ENCODE measurements at places on chromosomes 4 and X.

DNA sequence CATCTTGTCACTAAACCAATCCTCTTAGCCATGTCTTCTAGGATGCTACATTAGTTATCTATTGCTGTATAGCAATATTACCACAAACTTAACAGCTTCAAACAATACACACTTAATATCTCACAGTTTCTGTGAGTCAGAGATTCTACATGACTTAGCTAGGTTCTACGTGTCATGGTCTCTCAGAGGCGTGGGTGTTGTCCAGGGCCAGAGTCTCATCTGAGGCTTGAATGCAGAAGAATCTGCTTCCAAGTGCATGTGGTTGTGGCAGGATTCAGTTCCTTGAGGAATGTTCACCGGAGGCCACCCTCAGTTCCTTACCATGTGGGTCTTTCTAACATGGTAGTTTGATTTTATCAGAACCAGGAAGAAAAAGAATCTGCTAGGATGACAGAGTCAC, 26.4 kb downstream of the PPP1R2C start:
- no peak for DNase-seq

DNA sequence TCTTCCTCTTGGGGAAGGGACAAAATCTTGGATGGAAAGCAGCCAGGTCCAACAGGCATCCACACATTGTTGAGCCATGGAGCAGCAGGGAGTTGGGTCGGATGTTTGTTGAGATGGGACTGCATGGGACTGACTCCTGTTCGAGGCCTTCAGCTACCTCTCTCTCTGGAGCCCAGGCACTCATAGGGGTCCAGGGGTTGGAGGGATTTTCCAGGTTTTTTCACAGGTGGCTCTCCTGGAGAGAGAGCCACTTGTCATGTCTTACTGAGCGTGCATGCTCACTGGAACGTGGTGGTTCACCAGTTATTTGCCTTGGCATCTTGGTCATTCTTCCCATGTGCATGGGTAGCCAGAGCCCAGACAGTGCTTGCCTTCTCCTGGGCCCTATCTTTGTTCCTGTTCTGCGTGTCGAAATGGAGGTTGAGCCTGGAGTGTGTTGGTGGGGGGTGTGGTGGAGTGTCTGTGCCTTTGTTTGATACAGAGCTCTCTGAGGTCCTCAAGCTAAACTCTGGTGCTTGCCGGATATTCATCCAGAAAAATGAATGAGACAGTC, 60.6 kb downstream of the NBDY start:
- DNase-seq: no peak

DNA sequence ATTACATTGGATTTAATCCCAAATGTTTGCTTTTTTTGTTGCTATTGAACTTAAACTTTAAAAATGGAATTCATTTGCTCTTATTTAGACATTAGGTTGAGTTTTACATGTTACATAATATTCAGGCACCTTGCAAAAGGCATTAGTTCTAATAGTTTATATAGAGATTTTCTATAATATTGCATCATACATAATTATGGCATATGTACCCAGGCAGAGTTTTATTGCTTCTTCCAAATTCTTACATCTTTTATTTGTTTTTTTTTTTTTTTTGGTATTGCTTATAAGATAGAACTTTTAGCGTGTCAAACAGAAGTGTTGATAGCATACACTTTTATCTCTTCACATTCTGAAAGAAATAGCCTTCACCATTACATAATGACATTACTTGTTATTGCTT, 487.7 kb downstream of the GABRG1 start:
- no peak for DNase-seq

GRCh38 chr4:17981063-17981462, 40.5 kb downstream of the LCORL start:
- no peak for DNase-seq

DNA sequence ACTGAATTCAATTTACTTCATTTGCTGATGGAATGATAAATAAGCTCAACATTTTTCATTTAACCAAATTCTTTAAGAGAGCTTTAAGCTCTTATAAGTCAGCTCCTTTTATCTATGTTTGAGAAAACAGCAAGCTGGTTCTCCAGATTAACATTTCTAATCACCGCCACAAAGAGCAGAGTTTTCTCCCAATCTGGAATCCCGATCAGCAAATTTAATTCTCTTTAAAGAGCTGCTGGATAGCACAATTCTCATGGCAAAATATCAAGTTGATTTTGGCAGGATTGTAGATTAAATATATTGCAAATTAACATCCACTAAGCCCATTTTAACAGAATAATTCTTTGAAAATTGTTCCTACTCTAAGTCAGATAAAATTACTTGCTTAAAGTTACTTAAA, 48.8 kb downstream of the RPS6KA3 start:
- DNase-seq: no peak

DNA sequence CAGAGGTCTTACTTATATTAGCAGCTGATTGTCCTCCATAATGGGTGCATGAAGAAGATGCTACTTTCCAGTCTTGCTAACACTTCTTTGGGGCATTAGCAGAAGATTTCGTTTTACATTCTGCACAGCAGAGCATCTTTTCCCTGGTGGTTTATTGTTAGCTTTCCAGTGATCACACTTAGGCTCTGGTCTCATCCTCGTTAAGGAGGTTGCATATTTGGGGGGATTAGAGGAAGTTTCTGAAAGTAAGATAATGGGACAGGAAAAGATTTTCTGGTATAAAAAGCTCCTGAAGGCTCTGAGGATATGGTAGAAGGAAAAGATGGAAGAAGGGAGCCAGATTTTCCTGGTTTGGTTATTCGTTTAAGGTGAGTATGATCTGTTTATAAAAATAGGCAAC, 134.1 kb downstream of the GATB start:
- no peak for DNase-seq

- DNase-seq: no peak
Observed at GRCh38 chr4:73869130-73870055, at the start of gene CXCL1. CXCL1 (plus strand) TSS chr4:73869393; CDS start chr4:73869471, 78 bp downstream.

- DNase-seq: no peak
Observed at GRCh38 chrX:134174859-134175258, 62.1 kb upstream of the CCDC160 start.

DNA sequence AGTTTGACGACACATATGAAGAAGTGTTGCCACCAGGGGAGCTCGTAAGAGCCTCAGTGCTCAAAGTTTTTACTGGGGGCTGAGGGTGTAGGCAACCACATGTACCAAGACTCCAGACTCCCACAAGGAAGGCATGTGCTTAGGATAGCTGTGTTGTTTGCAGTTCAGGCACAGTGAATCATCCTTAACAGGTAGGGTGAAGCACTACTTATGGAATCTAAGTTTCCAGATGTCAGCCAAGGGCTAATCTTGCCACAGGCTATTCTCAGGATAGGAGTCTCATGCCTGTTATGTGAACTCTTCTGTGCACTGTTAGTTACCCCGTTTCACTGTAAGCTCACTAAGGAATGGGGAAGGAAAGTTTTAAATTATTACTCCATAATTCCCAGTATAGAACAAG, 202.6 kb downstream of the TMA16 start:
- no peak for DNase-seq

GRCh38 chrX:40778861-40779575, 43.7 kb upstream of the MED14 start:
- no peak for DNase-seq

- DNase-seq: no peak
Observed at GRCh38 chrX:87975365-87975764, 457.8 kb downstream of the KLHL4 start.

GRCh38 chr4:76809594-76810305, 88.2 kb downstream of the SOWAHB start:
- DNase-seq: no peak

GRCh38 chrX:37424000-37424429, 74.9 kb downstream of the PRRG1 start:
- no peak for DNase-seq

DNA sequence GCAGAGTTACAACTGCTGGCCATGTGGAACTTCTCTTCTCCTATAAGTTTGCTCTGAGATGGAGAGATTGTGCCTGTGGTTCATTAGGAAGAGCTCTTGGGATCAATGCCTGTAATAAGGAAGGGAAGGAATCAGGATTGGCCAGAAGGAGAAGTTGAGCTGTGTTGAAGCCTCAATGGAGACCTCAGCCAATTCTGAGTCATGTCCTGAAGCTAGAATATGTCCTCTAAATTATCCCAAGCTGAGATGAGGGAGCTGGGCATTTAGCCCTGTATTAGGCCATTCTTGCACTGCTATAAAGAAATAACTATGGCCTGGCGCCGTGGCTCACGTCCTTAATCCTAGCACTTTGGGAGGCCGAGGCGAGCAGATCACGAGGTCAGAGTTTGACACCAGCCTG, 85.4 kb upstream of the DHX15 start:
- DNase-seq: no peak

GRCh38 chr4:26020881-26021280, 106.9 kb downstream of the SMIM20 start:
- DNase-seq: no peak

GRCh38 chrX:384861-385260, 1.8 kb downstream of the PPP2R3B start:
- DNase-seq: no peak

DNA sequence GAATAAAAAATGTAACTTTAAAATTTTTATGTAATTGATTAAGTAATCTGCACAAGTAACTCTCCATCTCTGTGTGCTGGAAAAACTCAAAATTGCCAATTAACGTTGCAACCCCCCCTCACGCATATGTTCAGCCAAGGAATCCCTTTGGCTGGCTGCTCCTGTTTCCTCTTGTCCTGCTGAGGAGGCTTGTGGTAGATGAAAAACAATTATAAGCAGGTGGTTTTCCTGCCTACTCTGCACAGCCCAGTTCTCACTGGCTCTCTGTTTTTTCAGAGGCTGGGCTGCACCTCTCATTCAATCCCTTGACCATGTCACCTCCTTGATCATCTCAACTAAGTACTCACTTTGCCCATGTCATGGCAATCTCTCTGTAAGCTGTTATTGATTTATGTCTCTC, 1068.4 kb downstream of the ARAP2 start:
- DNase-seq: no peak

- DNase-seq: no peak
Observed at GRCh38 chr4:147509386-147509785, 28.5 kb downstream of the EDNRA start.

GRCh38 chr4:101200561-101200960, 146.8 kb downstream of the PPP3CA start:
- no peak for DNase-seq

DNA sequence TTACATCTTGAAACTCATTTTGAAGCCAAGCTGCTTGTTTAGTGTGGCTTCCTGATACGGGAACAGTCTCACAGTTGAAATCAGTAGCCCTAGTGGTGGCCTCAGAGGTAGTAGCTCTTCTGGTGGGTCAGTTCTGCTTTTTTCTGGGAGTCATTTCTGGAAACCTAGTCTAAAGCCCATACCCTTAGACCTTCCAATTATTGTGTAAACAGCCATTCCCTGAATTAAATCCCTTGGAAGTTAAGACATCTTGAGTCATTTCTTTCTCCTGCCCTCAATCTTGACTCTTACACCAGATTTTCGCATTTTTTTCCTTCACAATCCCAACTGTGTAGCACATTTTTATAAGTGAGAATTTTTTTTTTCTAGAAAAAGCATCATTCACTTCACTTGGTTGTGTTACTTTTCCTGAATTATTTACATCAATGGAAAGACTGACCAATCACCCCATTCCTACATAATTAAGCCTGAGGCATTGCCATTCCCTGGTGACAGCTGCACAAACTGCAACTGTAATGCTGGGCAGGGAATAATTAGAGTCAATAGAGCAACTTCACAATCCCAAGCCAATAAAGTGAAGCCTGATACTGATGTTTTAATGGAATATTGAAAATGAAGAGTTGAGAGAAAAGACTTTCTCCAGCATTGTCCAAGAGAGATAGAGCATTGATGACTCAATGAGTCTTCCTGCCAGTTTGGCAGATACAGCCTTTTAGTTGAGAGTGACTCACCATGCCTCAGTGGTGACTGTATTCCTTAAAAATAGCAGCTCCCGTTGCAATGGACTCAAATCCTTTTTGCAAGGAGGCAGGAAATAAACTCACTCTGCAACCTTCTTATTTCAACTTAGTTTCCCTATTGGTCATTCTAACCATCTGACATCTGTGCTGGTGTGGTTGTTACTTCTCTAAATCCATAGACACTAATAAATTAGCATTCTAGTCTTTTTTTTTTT, 13.0 kb upstream of the SEPSECS start:
- no peak for DNase-seq

GRCh38 chr4:109912706-109913595, at the start of gene EGF:
EGF (plus strand) TSS chr4:109912883; CDS start chr4:109913336, 453 bp downstream.
- no peak for DNase-seq

GRCh38 chr4:134251322-134251721, 49.7 kb upstream of the PABPC4L start:
- no peak for DNase-seq

- no peak for DNase-seq
Observed at GRCh38 chrX:111375747-111376146, 36.2 kb downstream of the DCX start.

DNA sequence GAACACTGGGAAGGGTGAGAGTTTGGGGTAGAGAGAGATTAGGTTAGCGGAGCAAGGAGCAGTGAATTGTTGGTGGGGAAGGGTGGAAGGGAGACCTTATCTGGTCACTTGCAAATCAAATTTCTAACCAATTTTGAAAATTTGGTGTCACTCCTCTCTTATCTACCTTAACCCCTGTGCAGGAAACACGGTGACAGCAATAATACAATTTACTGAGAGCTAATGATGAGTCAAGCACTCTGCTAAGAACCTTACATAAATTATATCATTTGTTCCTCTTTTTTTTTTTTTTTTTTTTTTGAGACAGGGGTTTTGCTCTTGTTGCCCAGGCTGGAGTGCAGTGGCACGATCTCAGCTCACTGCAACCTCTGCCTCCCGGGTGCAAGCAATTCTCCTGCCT, 116.4 kb downstream of the C4orf51 start:
- no peak for DNase-seq

- no peak for DNase-seq
Observed at GRCh38 chrX:150769408-150769807, 76.2 kb downstream of the MTMR1 start.

DNA sequence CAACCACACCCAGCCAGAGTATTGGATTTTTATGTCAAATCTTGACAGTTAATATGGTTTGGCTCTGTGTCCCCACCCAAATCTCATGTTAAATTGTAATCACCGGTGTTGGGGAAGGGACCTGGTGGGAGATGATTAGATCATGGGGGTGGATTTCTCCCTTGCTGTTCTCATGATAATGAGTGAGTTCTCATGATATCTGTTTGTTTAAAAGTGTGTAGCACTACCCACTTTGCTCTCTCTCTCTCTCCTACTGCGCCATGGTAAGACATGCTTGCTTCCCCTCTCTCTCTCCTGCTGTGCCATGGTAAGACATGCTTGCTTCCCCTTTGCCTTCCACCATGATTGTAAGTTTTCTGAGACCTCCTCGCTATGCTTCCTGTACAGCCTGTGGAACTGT, 86.9 kb upstream of the COX18 start:
- DNase-seq: no peak

- no peak for DNase-seq
Observed at GRCh38 chr4:156751486-156751885, 220.1 kb downstream of the PDGFC start.

- DNase-seq: no peak
Observed at GRCh38 chr4:184506527-184507121, 32.3 kb upstream of the IRF2 start.

GRCh38 chr4:119040261-119040660, 95.4 kb upstream of the MYOZ2 start:
- no peak for DNase-seq

GRCh38 chr4:89296896-89297295, 10.7 kb downstream of the GPRIN3 start:
- no peak for DNase-seq

All from hematopoietic multipotent progenitor cell treated with erythropoietin and hydrocortisone succinate and interleukin-3 and kit ligand, for 15 days (in vitro differentiated cells).